ENCODE measurements at places on chromosomes 1 and 21.

DNA sequence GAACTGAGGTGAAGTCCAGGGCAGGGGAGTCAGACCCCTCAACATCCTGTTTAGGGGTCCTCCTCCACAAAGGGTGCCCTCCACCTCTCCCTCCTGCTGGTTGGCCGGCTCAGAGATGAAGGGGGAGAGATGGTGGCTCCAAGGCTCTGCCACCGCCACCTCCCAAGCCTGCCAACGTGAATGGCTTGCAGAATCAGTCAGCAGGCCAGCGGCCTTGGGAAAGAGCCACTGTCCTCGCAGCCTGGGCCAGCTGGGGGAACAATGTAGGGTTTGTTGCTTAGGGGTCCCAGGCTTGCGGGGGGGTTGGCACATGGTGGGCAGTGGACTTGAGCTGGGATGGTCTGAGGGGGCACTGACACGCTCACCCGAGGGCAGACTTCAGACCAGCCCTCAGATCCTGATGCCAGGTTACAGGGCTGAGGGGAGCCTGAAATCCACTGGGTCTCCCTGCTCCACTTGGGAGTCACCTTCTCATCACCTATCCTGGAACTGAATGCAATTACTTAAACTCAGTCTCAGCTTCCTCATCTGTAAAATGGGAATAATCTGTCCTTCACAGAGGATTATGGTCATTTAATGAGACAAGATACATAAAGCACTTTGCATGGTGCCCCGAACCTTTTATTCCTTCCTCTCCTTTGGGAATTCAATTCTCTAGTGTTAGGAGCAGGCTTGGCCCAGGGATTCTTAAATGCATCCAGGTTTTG is 8.3 kb downstream of the GPR37L1 start:
- DNase-seq = no peak

DNA sequence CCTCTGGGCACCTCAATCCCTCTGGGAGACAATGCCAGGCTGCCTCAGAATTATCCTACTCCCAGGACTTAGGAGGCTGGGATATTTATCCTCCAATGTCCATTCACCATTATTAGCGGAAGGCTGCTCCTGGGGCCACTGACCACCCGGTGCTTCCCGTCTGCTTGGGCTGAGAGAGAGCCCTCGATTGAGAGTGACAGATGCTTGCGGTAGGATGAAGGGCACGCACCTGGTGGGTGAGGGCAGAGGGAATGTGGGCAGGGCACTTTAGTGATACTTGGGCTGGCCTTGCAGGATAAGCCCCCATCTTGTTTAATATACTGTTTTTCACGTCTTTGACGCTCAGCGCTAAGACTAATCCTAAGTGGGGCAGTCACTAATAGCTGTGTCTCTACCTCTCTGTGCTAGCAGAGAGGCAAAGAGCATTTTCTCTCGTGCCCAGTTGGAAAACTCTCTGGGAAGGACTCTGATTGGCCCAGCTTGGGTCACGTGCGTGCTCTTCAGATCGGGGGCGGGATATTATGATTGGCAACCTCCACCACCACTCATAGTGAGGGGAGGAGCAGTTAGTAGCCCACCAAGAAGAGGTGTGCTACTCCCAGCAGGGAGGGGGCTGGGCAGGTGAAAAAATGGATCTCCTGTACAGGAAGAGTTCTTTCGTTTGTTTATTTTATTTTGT is 10.6 kb upstream of the PARS2 start:
- no peak for DNase-seq

DNA sequence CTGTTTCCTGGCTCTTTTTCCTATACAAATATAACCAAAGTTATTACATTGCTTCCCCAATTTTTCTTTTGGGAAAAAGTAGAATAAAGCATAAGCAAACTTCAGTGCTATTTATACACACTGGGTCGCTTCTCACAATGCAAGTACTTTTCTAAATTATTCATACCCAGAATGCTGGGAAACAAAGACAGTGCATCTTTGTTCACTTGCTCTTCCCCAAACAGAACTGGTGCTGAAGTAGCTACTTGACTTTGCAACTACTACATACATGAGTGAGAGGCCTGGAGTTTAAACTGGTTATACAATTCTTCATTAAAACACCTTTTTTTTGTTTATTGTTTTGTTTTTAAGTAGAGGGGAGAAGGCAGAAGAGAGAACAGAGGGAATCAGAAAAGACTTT is 40.2 kb downstream of the STX6 start:
- DNase-seq = no peak

DNA sequence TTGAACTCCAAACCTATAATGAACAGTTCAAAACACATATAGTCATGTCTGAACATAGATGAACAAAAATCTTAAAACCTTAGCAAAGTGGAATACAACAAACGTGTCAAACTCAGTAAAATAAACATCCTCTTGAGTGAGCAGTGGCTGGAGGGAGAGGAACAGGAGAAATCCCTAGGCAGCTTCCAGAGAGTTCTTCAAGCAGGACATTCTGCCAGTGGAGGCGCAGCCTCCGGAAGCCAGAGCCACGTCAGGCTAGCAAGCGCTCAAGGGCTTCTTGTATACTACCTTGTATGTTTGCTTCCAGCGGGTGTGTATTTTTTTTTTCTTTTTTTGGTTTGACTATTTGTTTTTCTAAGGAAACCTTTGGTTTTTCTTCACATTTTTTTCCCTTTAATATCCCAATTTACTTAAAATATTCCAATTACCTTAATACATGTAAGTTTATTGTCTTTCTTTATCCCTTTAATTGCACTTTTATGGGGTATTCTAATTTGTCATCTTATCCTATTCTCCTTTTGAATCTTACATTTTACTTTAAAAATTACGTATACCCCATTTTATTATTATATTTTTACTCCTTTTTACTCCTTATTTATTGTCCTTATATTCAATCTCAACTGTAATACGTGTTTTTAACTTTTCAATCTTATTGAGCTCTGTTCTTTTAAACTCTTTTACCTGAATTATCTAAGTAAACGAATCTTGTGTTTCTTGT is 42.0 kb downstream of the COLGALT2 start:
- no peak for DNase-seq

DNA sequence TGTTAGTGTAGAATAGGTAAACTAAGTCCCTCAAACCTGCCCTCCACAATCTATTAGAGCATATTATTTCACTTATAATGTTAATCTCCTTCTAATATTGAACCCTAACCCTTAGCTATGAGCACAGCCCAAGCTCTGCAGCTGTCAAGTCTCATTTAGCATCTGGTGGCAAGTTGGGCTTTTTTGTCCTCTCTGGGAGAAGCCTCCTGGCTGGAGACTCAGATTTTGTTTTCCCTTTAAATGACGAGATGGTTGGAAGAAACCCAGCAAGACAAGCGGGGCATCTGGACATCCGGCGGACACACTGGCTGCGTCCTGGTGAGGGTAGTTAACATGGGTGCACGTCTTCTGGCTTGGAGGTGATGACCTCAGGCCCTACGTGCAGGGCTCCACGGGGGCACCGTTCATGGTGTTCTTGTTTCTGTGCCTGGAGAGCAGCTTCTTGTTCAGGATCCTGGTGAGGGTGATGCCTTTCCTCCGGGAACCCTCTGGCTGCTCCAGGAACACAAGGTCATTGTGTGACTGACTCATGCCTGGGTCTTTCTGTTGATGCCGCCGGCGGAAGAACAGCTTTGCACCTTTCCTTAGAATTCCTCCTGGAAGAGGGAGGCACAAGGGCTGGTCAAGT is 9.7 kb upstream of the PRDM15 start:
- DNase-seq = no peak

GRCh38 chr1:168360151-168361021 is 79.7 kb downstream of the TBX19 start:
- no peak for DNase-seq

- DNase-seq = peak; percentile 49
These were observed 4.9 kb upstream of the B4GALT3 start for GRCh38 chr1:161182214-161182613.

DNA sequence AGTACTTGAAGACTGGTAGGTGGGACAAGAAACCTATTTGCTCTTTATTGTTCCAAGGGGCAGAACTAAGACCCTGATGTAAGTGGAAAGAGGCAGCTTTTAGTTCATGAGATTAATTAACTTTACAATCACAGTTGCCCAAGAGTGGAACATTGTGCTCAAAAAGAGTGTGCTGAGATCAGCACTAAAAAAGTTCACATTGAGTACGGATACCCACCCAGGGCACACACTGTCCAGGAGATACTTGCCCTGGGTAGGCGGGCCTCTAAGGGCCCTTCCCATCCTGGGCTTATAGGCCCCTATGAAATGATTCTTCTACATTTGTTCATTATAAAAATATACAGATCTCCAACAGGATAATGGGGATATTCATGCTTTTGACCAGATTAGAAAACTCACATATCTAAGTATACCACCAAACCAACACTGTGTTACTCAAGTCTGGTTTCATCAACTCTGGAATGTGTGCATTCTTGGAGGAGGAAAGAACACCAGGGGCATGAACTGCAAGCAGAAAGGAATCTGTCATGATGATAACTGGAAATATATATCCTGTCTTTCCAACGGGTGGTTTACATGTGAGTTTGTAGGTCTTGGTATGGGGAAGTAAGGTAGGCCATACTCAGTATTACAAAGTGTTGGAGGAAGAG is 626.2 kb downstream of the SMYD3 start:
- no peak for DNase-seq

DNA sequence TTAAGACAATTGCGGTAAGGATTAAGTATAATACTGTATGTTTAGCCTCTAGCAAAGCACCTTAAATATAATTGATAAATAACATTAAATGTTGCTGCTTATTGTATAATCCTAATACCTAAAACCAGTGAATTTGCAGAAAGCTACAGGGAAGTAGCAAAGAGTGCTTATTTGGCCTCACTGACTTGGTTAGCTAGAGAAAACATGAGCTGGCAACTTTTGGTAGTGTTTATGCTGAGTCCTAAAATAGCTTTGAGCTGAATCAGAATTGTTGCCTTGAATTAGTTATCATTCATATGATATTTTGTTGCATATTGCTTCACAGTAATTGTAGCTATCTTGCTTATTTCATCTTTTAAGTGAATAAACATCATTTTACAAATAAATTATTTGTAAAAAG is 3.5 kb downstream of the TRIM67 start:
- DNase-seq = no peak

DNA sequence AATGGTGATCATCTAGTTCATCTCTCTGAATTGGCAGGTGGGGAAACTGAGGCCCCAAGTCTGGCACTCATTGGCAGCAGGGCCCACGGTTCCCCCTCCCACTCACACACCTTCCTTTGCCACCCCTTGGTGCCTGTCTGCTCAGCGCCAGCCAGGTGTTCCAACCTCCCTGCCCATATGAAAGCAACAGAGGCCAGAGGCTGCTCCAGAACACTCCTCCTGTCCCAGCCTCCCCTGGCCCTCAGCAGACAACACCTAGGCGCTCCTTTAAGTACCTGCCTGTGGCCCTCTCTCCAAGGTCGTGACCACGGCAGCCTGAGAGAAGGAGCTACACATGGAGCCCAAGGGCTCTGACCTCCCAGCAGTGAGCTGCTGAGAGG is 362.3 kb upstream of the VAMP3 start:
- DNase-seq = no peak

- no peak for DNase-seq
These were observed 38.3 kb downstream of the ABCG1 start for GRCh38 chr21:42257091-42257765.

GRCh38 chr1:58447886-58448285 is 98.6 kb downstream of the OMA1 start:
- DNase-seq = no peak

- DNase-seq = no peak
These were observed 13.9 kb upstream of the MRPL55 start for GRCh38 chr1:228122921-228123441.

DNA sequence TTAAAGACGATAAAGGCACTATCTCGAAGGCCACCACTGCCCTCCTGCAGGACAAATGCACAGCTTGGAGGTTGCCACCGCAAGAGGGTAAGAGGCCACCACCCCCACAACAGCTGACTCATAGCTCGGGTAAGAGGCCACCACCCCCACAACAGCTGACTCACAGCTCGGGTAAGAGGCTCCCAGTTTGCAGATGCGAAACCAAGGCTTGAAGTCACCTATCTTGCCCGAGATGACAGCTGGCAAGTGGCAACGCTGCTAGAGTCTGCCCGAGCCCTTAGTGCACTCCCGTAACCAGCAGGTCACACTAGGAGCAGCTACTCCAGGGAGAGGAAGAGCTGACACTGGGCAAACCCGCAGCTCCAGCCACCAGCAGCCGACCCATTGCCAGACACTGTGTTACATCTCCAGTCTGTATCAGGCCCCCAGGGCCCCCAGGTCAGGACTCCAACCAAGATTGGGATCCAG is 17.1 kb upstream of the SPSB1 start:
- peak; percentile 60 for DNase-seq

DNA sequence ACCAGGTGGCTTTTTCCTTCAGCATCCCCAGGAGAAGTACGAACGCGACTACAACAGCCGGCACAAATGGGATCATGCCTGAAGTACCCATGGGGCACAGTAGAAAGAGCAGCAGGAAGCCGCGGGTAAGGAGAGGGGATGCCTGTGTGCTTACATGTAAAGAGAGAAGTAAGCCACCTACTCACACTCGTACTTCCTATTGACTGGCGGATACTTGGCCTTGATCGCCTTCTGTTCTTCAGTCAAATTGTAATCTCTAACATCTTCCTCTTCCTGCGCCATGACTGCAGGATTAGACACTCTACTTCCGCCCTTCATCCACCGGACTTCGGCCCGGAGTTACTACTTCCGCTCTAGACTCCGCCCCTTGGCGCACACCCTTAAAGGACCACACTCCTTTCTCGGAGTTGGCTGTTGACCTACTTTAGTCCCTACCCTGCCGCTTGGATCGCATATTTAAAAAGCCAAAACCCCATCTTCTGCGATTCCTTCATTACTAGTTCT is at the start of gene ZBTB8OS:
Gene ZBTB8OS, minus strand, starts transcription at position 303 of the 504 bp plus-strand sequence. Its CDS starts 21 bp downstream, at position 282.
- peak; percentile 80 for DNase-seq

Measured in activated T-cell treated with anti-CD3 and anti-CD28 coated beads, Interleukin-2, amount 50 U/mL, for 4 hours (primary cell).